ENCODE measurements at places on chromosomes 3 and 15.

DNA sequence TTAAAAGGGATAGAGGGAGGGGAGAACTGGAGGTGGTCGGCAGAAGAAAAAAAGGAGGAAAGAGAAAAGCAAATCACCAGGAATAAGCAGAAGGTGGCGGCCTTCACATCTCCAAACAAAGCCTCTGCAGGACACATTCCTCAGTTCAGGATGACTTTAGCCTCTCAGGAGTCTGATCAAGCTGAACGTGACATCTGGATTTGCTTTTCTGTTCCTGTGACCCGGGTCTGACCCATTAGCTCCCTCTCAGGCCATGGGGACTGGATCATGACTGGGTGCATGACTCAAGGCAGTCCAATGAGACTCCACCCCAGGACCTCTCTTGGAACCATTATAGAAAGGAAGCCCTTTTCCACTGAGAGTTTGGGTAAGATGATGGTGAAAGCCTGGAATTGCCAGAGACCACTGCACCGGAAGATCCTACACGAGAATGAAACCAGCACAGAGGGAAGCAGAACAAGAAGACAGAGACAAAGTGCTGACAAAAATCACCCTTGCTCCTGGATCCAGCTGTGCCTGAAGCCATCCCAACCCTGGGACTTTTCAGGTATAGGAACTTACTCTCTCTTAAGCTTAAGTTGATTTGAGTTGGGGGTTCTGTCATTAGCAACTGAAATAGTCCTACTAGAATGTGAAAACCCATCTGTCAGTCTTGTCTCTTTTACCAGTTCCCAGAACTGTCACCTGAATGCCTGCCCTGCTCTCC lies 45.4 kb upstream of the RAD18 start:
- DNase-seq, result no peak

DNA sequence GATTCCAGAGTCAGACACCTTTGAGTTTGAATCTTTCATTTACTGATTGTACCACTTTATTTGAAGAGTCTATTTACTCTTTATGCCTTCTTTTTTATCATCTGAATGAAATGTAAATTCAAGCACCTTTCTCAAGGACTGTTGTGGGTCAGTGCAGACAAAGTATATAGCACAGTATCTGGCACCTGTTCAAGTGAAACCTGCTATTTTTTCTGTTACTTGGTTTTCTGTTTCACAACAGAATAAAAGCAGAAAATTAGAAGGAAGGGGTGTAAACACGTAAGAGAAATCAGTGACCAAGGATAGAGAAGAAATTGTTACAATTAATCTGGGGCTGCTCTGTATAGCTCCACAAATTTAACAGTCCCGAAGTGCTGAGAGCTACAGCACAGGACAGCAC lies 357.4 kb downstream of the RSL24D1 start:
- no peak for DNase-seq

DNA sequence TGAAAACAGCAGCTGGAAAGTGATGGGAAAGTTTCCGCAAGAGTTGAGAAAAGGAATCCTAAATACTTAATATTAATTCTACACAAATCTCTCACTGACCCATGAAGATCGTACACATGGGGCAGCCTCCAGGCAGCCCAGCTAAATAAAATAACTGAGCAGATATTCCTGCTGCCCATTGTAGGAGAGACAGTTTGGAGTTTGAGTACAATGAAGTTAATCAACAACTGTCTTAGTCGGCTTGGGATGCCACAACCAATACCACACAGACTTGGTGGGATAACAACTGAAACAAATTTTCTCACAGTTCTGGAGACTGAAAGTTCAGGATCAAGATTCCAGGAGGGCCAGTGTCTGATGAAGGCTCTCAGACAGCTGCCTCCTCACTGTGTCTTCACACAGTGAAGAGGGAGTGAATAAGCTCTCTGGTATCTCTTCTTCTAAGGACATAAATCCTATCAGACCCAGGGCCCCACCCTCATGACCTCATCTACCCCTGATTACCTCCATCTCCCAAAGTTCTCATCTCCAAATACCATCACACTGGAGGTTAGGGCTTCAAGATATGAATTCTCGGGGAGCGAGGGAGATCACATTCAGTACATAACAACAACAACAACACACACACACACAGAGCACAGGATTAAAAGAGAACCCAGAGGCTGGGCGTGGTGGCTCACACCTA lies 9.7 kb downstream of the TRPM7 start:
- DNase-seq, result no peak

GRCh38 chr3:100993309-100993708 lies at the start of gene ABI3BP:
Gene ABI3BP, minus strand, starts transcription at chr3:100993421. Its CDS starts 37 bp downstream, at chr3:100993384.
- DNase-seq, result no peak

GRCh38 chr3:192727032-192727847 lies at the start of gene FGF12:
Gene FGF12, minus strand, starts transcription at chr3:192727541.
- DNase-seq, result no peak

- no peak for DNase-seq
Observed at GRCh38 chr3:47791193-47791855, 9.6 kb upstream of the SMARCC1 start.

GRCh38 chr3:120355486-120355885 lies 6.3 kb upstream of the LRRC58 start:
- no peak for DNase-seq

GRCh38 chr15:42275780-42276391 lies 2.7 kb upstream of the TMEM87A start:
- no peak for DNase-seq

- no peak for DNase-seq
Observed at GRCh38 chr3:178966299-178967176, 105.1 kb downstream of the ZMAT3 start.

DNA sequence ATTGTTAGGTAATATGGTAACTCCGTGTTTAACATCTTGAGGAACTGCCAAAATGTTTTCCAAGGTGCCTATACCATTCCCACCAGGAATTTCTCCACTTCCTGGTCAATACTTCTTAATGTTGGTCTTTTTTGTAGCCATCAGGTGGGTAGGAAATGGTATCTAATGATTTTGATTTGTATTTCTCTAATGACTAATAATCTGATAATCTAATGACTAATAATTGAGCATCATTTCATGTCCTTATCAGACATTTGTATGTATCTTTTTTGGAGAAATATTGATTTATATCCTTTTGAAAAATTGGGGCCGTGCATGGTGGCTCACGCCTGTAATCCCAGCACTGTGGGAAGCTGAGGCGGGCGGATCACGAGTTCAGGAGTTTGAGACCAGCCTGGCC lies 38.8 kb downstream of the SLMAP start:
- DNase-seq, result no peak

- no peak for DNase-seq
Observed at GRCh38 chr3:31562525-31562924, 29.8 kb downstream of the STT3B start.

DNA sequence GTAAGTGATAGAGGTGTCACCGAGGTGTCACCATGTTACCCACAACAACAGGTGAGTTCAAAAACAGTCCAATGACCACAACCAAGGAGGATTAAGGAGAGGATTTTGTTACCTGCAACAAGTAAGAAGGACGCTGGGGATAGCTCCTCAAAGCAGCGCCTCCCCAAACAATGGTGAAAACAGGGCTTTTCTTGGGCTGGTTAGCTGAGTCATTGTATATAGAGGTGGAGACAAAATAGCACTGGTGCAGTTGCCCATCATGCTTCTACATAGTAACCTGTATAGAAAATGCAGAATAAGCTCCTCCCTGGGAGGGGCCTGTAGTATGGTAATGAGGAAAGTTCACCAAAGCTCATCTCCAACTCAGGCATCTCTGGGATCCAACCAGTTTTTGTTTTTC lies 116.9 kb upstream of the EIF1B start:
- DNase-seq, result no peak

GRCh38 chr3:37887062-37887461 lies 25.4 kb downstream of the CTDSPL start:
- DNase-seq, result no peak

DNA sequence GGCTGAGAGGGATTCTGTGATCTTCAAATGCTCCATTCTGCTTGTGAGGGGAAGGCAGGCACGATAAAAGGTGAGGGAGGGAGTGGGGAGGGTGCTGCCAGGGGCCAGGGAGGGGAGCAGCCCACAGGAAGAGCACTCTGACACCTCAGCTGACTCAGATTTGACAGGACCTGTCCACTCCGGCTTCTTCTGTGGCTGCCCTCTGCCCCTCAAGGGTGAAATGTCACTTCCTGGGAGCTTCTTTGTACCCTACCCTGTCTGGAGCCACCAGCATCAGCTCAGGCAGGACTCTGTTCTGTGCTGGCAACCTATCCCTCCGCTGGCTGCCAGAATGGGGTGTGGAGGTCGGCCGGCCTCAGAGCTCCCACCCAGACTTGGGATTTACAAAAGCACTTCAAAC lies 114.0 kb upstream of the HACD2 start:
- DNase-seq, result no peak

DNA sequence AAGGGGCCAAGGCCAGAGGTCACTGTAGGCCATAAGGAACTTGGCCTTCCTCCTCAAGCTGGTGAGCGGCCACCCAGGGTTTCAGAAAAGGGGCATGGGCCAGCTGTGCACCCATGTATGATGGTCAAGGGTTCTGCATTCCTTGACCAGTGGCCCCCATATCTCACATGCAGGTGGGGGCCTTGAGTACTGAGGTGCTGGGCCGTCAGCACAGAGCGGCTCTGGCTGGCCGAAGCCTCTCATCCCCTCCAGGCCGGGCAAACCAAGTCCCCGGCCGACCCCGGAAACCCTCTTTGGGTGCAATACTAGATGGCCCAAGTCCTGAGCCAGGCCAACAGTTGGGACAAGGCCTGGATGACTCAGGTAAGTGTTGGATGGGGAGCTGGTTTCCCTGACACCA lies 9.5 kb downstream of the ALG3 start:
- no peak for DNase-seq

DNA sequence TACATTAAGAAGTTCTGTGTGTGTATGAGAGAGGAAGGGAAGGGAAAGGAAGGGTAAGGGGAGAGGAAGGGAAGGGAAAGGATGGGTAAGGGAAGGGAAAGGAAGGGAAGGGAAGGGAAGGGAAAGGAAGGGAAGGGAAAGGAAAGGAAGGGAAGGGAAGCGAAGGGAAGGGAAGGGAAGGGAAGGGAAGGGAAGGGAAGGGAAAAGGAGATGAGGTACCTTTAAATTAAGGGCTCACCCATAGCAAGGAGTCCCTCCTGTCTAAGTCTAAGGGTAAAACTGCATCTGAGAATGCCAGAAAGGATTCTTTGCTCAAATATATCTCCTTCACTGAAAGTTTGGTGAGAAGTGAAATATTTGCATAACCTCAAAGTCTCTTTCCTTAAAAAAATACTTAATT lies 572.1 kb upstream of the ADAMTS9 start:
- DNase-seq, result no peak

- no peak for DNase-seq
Observed at GRCh38 chr3:193987186-193987585, 148.8 kb upstream of the HES1 start.
